EH (cell line): ENCODE measurements at places on chromosomes 1 and 21.

- DNase-seq = no peak
Measured at GRCh38 chr1:225580238-225581099, 72.5 kb downstream of the ENAH start.

DNA sequence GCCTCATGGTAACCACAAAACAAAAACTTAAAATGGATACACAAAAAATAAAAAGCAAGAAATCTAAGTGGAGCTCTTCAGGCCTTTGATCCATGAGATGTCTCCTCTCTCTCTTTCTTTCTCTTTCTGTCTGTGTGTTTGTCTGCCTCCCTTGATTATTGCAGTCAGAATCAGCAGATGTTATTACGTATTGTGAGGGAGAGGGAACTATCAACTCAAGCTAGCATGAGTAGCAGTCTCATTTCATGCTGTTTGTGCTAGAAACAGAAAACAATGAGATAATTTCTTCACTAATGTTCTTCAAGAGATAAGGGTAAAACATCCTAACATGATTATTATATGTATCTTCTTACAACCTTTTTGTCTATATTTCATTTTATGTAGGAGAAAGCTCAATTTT lies 103.7 kb upstream of the PDC start:
- no peak for DNase-seq

GRCh38 chr1:92136341-92136740 lies 56.2 kb downstream of the BTBD8 start:
- DNase-seq = no peak

GRCh38 chr1:213330281-213330680 lies 279.2 kb downstream of the RPS6KC1 start:
- DNase-seq = no peak

- peak; percentile 6 for DNase-seq
Measured at GRCh38 chr1:211684791-211685190, 9.4 kb upstream of the NEK2 start.

DNA sequence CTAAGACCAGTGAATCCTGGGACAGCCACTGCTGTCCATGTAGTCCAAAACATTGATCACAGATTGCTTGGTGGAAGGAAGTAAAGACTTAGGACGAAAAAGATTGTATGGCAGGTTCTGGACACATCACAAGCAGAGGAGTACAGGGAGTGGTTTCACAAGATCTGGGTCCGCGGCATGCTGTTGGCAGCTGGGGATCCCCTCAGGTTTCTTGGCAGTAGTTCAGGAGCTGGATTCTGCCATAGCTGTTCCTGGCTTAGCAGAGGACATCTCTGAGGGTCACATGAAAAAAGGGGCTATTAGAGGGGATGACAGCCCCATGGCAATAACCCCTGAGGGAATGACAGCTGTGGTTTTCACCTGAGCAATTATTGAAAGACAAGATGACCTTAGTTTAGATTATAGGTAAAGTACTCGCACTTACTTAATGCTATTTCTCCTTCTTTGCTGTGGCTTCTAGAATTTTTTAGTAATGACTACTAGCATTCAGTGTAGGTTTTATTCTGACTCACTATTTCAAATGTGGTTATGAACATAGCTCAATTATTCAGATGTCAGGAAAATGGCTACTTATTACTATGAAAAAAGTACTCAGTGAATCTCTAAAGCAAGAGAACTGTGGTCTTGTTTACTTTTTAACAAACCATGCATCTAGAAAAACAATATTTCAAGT lies 8.2 kb downstream of the KRTAP27-1 start:
- no peak for DNase-seq

DNA sequence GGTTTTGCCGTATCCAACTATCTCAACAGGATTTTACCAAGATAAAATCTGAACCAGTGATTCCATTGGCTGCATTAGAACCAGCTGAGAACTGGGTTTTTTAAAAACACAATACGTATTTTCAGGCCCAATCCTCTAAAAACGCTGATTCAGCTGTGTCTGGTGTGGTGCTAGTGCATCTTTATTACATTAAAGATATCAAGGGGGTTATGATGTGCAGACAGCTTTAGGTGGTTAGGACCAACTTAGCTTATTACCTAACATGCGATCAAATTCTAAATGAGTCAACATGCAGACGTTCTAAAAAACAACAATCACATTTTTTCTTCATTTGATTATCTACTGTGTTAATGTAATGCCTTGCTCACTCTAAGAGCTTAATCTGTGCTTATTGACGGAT lies 32.0 kb upstream of the EXO1 start:
- no peak for DNase-seq

DNA sequence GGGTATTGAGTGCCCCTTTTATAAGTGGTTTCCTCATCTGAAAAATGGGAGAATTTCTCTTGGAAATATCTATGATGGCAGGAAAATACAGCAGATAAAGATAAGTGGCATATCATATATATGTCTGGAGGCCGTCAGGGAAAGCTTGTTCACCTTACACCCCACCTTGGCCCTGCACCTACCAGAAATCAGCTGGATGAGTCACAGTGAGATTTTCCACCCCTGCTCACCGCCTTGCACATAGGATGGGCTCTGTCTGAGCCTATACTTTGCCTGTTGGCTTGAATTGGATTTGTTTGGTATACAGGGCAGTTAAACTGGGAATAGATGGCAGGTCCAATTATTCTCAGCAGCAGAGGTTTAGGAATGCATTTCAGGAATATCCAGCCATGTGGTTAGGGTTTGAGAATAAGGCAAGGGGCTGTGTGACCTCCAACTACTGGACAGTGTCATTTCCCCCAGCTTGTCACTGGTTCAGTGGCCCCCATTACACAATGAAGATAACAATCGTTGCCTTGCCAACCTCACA lies at the start of gene SPATA21:
Gene SPATA21 (minus strand): TSS at position 479 of the 529 bp plus-strand sequence. CDS start 6,053 bp downstream, outside the sequence.
- DNase-seq = no peak

GRCh38 chr1:237303929-237304328 lies 261.9 kb downstream of the RYR2 start:
- DNase-seq = no peak

- peak; percentile 81 for DNase-seq
Measured at GRCh38 chr1:3831689-3832088, 25.3 kb downstream of the CEP104 start.

DNA sequence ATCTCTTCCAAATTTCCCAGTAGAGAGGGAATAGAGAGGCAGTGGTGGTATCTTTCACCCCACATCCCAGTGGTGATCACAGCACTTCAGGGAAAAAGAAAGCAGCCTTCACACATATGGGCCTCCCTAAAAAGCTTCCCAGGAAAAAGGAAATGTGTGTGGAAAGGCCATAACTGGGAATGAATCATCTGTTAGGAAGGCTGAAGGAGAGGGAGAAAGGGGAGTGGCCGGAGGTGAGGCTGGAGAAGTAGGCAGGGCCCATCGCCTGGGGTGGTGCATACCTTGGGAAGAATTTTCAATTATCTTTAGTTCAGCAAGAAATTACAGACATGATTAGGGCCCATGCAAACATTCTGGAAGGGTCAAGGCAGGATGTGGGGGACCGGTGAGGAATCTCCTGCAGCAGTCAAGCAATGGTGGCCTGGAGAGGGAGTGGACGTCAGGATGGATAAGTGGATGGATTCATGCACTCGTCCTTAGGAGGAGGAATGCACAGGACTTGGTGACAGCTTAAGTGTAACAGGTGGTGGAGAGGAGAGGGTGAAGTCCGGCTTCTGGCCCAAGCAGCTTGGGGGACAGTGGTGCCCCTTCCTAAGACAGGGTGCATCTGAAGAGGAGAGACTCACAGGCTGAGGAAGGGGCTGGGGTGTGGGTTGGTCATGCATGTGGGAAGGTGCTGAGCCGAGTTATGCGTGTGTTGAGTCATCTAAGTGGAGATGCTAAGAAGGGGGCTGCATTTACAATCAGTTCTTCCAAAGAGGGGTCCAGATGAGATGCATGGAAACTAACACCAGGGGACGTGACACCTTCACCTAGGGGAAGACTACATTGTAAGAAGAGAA lies 17.9 kb downstream of the HIVEP3 start:
- peak; percentile 93 for DNase-seq

- no peak for DNase-seq
Measured at GRCh38 chr1:51032936-51033335, 62.9 kb downstream of the CDKN2C start.

DNA sequence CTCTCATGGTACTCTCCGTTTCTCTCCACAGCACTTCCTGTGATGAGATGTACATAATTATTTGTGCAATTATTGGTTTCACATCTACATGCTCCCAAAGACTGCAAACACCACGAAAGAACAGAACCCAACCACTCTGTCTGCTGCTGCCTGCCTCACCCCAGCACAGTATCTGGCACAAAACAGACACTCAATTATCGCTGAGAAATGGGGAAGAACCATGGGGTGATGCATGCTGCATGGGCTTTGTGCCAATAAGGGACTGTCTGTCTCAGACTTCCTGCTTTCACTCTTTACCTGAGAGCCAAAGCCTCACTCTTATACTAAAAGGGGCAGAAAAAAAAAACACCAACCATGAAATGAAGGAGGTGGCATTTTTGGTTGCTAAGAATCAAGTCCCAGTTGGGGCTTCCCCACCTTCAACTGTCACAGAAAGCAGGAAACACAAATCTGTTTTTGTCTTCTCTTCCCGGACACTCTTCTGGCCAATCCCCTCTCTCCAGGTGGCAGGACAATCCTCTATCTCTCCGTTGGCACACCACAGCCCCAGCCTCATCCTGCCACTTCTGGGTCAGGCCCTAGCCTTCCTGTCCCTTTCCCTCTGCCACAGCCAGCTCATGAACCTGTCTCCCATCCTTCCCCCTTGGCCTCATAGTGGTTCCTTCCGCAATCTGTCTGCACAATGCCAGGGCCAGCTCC lies 82.0 kb downstream of the TGFBR3 start:
- DNase-seq = no peak

GRCh38 chr1:2535981-2536380 lies 5.9 kb upstream of the HES5 start:
- no peak for DNase-seq

DNA sequence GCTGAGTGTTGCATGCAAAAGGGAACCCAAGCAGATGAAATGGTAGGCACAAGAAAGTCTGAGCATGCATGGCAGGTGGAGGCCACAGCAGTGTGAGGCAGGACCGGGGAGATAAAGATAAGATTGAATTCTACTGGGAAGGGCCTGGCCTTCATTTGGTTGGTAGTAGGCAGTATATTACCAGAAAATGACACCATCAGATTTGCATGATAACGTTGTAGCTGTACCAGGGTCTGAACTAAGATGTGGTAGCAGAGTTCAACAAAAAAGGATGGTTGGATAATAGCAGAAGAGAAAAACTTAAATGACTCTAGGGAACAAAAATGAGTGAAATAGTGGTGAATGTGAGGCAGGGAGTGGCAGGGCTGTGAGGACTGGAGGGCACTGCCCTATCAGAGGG lies 75.6 kb upstream of the DNAJC6 start:
- DNase-seq = no peak

- DNase-seq = peak; percentile 39
Measured at GRCh38 chr1:192801451-192801850, 7.4 kb upstream of the RGS2 start.

DNA sequence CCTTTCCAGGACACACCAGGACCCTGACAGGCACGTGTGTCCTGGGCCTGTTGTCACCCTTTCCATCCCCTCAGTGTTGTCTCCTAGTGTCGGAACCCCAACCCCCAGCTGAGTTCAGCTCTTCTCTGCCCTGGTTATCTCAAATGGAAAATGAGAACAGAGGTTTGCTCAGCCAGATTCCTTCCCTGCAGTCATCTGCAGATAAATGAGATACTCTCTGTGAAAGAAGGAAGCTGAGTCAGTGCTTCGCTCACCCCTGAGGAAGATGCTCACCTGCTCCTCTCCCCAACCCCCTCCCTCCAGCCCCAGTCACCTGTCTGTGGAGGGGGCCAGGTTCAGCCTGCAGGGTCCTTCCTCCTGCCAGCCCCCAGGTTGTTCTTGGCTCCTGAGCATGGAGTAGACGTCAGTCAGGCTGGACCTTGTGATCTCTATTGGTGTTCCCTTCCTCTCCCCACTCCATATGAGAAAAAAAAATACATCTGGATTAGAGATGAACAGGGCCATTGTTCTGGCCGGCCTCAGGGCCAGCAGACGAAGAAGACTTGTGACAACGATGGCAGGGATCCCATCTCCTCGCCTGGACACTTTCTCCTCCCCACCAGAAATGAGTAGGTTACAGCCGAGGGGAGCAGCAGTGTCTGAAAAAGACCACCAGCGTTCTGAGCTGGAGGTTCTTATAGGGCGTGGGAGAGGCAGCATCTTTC lies 20.9 kb downstream of the PHGDH start:
- DNase-seq = no peak

- peak; percentile 51 for DNase-seq
Measured at GRCh38 chr1:170274131-170274501, 128.4 kb downstream of the NTMT2 start.

DNA sequence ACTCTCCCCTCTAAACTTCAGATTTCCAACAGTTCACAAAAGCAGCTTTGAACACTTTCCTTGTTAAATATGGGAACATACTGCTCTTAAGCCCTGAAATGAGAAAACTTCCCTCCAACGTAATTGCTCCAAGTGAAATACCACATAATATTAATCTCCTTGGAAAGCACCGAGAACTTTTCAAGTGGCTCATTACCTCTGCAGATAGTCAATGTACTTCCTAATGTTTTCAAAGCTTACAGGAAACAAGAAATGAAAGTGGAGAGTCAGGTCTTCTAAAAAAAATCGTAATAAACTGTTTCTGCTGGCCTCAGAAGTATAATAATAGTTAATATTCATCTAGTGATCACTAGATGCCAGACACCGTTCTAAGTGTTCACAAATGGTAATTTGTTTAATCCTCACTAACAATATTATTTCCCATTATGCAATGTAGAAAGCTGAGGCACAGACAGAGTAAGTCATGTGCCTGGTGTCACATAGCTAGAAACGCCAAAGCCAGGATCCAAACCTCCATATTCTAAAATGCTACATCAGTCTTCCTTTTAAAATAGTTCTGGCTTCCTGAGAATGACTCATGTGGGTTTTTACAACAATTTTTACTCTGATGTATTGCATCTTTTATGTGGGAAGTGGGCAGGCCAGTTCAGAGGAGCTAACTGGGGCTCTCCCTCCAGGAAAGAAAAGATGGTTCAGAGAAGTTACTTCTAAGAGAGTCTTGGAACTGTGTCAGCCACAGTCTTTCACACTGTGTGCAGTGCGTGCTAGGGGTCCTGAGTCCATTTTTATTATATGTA lies 177.2 kb downstream of the PLPPR4 start:
- DNase-seq = peak; percentile 89

DNA sequence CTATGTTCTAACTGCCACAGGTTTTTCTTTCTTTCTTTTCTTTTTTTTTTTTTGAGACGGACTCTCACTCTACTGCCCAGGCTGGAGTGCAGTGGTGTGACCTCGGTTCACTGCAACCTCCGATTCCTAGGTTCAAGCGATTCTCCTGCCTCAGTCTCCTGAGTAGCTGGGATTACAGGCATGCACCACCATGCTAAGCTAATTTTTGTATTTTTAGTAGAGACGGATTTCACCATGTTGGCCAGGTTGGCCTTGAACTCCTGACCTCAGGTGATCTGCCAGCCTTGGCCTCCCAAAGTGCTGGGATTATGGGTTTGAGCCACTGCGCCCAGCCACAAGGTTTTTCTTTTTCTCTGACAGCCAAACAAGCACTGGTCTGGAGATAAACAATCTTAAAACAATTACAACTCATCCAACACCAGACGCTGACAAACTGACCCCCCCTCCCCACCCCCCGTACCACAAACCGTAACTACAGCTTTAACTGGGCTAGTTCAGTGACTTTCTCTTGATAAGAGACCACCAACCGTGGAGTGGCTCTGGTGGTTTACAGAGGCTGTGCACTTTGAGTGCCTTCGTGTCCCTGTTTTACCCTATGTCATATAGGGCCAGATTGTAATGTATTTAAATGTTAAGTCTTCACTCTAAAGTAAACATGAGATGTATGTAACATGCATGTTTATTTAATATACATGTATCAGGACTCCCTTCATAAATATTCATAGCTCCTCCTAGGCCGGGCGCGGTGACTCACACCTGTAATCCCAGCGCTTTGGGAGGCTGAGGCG lies 19.5 kb upstream of the PUM1 start:
- no peak for DNase-seq

- DNase-seq = no peak
Measured at GRCh38 chr1:2463396-2463795, 12.7 kb upstream of the PLCH2 start.
